ENCODE measurements at places on chromosomes 4 and X.

DNA sequence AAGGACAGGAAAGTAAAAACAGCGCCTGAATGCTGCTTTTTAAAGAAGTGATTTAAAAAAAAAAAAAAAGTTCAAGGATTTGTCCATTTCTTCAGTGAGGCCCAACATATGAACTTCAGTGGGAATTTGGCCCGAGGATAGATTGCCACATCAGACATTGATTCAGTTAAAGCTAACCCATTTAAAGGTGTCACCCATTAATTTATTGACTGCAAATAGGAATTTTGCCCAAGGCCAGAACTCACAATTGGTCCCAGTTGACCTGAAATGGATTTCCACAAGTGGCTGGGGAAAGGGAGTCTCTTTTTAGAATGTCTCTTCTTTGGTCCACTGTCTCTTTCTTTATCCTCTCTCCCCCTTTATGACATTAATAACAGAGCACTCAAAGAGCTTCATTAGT, 86.5 kb upstream of the RPL34 start:
- no peak for DNase-seq

- no peak for DNase-seq
These were observed 2.5 kb downstream of the ARSJ start for GRCh38 chr4:113976741-113977525.

GRCh38 chr4:107018344-107018735, 17.8 kb downstream of the DKK2 start:
- DNase-seq = no peak

GRCh38 chr4:146998157-146998556, 52.5 kb upstream of the TTC29 start:
- no peak for DNase-seq

DNA sequence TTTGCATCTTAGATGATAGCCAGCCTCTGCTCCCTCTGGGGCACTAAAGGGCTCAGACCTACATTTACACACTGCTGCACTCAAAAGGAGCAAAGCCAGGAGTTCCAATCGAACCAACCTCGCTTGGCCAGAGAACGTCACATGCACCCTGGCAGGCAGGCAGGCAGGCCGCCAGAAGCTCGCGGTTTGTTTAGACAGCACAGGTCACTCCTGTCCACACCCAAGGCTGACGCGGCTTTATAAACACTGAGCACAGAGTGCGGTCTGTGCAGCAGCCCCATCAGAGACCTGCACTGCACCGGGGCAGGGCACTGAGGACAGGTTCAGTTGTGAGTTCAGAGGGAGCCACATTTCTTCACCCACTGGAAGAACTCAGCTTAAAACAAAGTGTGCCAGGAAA, 143.9 kb downstream of the BCOR start:
- no peak for DNase-seq

DNA sequence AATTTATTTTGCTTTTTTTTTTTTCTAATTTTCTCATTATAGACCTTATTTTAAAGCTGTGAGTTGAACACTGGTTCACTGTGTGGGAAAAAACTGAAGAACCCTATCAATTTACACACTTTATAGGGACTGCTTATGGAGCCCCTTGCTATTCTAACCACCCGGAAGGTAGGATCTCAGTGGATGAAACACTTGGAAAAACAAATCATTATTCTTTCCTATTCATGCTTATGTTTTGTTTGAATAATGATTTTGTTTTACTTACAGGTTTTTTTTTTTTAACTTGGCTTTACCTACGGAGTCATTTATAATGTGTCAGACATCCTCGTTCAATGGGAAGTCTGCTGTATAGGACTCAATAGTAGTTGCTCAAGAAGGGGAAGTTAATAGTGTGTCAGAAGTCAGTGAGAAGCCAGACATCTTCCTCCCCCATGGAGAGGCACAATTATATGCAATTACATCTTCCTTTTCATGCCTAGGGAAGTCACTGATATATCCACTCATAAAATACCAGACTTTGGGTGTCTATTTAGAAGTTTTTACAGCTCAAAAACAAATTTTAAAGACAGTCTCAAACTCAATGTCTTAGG, 113.2 kb downstream of the ARSF start:
- DNase-seq = no peak

GRCh38 chr4:143742834-143743233, 42.4 kb upstream of the FREM3 start:
- no peak for DNase-seq

DNA sequence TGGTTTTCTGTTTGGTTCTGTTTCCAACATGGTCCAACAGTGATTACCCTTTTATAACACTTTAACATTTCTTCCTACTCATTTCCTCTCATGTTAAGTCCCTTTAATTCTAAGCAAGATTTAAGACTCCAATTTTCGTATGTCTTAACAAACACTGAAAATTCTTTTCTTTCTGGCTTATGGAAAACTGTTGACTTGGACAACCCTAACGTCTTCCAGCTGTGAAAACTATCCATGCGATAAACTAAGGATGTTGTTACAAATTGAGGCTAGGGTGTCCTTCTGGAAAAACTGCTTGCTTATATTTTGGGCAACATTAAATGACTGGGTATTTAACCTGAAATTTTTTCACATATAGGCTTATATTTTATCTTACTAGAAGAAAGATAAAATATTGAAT, 33.9 kb upstream of the RTL3 start:
- no peak for DNase-seq

GRCh38 chr4:101600287-101600686, 190.2 kb upstream of the BANK1 start:
- DNase-seq = no peak

DNA sequence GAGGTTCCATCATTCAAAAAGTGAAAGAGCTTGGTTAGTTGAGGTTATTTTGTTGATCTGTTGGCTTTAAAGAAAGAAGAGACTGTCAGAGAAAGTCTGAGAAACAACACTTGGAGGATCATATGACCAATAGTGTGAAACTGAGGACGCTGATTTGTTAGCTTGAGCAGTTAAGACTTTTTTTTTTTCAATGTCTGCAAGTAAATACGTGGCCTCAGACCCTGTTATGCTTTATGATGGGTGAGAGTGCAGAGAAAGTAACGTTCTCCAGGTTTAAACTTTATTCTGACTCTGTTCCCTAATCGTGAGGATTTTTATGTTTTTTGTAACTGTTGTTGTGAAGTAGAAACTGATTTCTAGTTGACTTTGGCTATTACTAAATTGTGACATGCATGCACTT, 45.9 kb downstream of the GAB1 start:
- DNase-seq = no peak

- DNase-seq = no peak
These were observed 23.6 kb upstream of the PACRGL start for GRCh38 chr4:20676501-20677197.

GRCh38 chr4:8732681-8733243, 138.9 kb downstream of the HMX1 start:
- DNase-seq = no peak

DNA sequence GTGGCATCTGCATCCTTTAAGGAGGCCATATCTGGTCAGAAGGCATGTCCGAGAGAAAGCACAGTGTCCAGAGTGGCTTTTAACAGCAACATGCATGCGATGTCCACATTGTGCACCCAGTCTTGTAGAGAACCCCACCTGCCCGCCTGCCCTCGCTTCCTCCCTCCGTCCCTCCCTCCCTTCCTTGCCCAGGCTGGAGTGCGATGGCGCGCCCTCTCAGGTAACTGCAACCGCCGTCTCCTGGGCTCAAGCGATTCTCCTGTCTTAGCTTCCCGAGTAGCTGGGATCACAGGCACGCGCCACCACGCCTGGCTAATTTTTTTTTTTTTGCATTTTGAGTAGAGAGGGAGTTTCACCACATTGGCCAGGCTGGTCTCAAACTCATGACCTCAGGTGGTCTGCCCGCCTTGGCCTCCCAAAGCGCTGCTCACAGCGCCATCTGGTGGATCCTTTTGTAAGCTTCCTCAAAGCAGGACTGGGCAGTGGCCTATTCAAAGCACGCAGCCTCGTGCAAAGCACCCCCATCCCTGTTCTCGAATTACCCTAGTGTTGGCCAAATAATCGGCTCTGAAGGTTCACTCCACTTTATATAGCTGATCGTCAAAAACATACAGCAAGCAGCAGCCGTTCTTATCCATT, 15.0 kb downstream of the BRCC3 start:
- no peak for DNase-seq

GRCh38 chrX:150566734-150567182, 1.7 kb upstream of the MTM1 start:
- DNase-seq = no peak

GRCh38 chrX:39481621-39482020, 616.1 kb downstream of the BCOR start:
- no peak for DNase-seq

GRCh38 chrX:39869846-39870601, 227.7 kb downstream of the BCOR start:
- no peak for DNase-seq

DNA sequence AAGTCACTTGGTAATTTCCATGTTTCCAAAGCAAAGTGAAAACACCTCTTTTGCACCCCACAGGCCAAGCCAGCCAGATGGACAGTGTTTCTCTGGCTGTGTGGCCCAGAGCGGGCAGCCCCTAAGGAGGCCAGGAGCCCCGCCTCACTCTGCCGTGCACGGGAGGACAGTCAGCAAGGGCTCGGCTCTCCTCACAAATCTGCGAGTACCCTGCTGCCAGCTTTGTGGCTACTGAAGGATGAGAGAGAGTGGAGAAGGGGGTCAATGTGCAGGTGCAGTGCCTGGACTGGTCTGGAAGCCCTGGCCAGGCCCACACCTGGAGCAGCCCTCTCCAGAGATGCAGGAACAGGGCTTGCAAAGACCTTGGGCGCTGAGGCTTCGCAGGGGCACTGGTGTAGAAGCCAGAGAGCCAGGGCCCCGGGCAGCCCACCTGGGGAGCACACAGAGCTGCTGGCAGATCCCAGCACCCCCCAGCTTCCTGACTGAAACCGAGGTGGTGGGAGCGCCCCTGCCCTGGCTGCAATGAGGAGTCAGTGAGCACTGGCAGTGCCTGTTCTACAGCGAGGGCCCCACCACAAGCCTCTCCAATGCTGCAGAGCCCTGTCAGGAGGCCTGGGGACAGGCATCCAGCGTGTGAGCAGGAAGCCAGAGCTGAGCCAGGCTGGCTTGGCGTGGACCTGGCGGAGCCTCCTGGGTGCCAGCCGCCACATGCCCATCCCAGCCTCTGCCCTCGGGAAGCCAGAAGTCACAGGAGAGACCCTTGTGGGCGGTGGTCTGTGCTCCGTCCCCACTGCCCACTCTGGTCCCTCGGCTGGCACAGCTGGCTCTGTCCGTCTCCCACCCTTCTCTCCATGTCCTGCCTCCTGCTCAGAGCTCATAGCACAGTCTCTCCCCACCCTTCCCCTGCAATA, 3.9 kb downstream of the SPON2 start:
- no peak for DNase-seq
